ENCODE measurements at places on chromosomes 2 and 18. TPM values are rescaled to one million over a fixed set of nuclear protein-coding genes. Genes with fewer than 3 reads are reported as not detected.

The PARD3B gene
- polyA plus RNA-seq = 4.4 TPM

The TUBB8B gene
- 0.74 TPM for polyA plus RNA-seq

The TRABD2A gene
- polyA plus RNA-seq = 5.5 TPM

The TACR1 gene
- 3.6 TPM for polyA plus RNA-seq

The CNDP1 gene
- not detected for polyA plus RNA-seq

The CXXC1 gene
- polyA plus RNA-seq = 59.0 TPM

The GPR155 gene
- polyA plus RNA-seq = 0.82 TPM

The MAB21L4 gene
- not detected for polyA plus RNA-seq

The NTSR2 gene
- polyA plus RNA-seq = not detected

The SIGLEC15 gene
- polyA plus RNA-seq = 0.29 TPM

The RAX gene
- polyA plus RNA-seq = 0.16 TPM

The PSMD1 gene
- polyA plus RNA-seq = 177 TPM

The PXDN gene
- polyA plus RNA-seq = 42.2 TPM

The TNFRSF11A gene
- polyA plus RNA-seq = 3.8 TPM

The STK36 gene
- polyA plus RNA-seq = 17.2 TPM

The POTEC gene
- polyA plus RNA-seq = not detected

The BCL2 gene
- 1.1 TPM for polyA plus RNA-seq

The IL1R2 gene
- not detected for polyA plus RNA-seq

The KCNF1 gene
- polyA plus RNA-seq = 0.19 TPM

The ZNF512 gene
- polyA plus RNA-seq = 26.0 TPM

The CCDC85A gene
- 0.17 TPM for polyA plus RNA-seq

The SULT1C4 gene
- 0.56 TPM for polyA plus RNA-seq

The SCN3A gene
- not detected for polyA plus RNA-seq

Measured in GM23338 (cell line).